Inflammatory macrophage (primary cell): ENCODE measurements at places on chromosomes 6 and 20.

DNA sequence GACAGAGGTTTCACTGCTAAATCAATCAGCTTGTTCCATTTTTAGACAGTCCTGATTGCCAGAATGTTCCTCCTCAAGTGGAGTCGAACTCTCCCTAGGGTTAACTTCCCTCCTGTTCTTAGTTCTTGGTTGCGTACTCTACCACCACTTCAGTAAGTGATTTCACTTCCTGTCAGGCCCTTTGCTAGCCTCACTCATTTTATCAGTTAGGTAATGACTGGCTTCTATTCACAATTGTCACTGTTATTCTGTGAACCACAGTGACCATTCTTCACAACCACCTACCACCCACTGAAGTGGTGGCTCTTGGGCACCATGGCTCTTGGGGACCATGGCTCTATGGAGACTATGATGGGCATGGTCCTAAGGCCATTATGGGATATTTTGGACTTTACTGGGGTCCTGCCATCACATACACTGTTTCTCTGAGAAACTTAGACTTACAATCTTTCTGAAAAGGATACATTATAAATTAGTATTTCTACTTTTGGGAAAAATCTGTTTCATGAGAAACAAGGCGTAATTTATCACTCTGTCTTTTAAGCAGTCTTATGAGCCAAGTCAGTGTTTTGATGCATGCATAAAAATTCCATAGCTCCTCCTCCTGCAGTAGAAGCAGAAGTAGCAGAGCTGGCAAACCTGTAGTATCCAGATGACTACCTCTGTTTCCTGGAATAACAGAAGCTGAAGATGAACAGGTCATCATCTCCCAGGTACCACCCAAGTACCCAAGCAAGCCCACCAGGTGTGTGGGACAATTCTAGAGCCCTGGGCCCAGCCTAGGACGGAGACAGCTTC lies 66.3 kb downstream of the ATXN1 start:
- peak; percentile 84 for DNase-seq

- DNase-seq, result no peak
Measured at GRCh38 chr6:50845499-50846143, 26.9 kb downstream of the TFAP2B start.

DNA sequence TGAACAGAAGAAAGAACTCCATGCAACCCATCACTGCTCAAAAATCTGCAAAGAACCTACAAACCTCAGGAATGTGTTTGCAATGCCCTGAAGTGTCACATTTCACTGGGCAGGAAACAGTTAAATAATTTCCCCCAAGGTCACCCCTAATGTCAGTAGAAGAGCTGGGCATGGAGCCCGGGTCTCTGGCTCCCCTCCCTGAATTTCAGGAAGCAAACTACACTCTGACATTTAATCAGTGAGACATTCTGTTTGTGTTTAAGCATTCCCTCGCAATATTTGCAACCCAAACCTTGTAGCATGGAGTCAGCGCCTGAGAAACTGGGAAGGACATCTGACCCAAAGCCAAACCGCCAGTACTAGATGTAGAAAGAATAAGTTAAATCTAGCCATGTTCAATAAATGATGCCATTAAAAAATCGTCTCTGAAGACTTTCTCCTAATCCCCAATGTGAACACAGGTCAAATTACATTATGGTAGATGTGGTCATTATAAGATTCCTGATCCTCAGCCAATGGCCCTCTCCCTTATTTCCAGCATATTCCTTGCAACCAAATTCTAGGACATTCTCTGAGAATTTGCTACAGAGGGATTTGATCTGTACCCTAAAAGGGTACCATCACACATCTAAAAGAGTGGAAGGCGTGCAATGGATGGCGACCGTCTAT lies 91.2 kb upstream of the ADTRP start:
- no peak for DNase-seq

- peak; percentile 93 for DNase-seq
Measured at GRCh38 chr6:147322299-147323162, 118.3 kb downstream of the STXBP5 start.

DNA sequence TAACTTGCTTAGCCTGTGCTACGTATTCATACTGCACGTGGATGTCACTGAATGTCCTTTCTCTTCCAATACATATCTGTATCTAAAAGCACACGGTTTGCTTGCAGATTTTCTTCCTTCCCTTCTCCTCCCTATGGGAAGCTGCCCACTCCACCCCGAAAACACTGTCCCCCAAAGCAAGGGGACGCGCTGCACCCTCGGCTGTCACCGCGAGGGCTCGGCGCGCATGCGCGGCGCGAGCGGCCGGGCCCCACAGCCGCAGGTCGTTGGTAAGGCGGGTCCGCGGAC lies 659 bp downstream of the TMX4 start:
- peak; percentile 69 for DNase-seq

DNA sequence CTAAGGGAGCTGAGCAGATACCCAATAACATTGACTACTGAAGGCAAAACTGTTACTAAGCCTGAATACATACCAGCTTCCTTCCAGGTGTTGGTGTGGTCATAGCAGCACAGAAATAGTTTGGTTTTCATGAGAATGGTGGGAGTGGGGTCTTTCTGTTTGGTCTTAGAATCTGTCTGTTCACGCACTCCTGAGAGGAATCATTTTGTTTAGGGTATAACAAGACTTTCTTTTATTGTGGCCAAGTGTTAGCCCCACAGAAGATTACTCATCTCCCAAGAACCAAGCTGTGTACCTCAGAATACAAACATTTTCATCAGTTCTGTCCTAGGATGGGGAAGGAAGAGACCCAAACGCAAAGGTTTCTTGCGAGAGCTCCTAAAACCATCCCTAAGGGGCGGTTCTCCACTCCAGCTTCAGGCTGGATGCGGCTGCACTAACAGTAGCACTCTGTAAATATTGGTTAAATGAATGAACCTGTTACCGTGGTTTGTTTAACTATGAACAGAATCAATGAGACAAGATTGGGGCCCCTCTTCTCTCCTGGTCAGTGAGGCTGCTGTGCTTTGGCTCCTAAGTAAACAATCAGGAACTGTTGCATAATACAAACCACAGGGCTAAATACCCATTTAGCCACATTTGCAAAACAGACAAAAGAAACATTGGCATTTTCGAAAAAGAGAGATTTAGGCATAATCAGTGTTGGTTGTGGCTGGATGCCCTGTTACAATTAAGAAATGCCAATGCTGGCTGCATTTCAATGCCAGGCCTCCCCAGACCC lies 44.9 kb downstream of the SNAP25 start:
- no peak for DNase-seq

DNA sequence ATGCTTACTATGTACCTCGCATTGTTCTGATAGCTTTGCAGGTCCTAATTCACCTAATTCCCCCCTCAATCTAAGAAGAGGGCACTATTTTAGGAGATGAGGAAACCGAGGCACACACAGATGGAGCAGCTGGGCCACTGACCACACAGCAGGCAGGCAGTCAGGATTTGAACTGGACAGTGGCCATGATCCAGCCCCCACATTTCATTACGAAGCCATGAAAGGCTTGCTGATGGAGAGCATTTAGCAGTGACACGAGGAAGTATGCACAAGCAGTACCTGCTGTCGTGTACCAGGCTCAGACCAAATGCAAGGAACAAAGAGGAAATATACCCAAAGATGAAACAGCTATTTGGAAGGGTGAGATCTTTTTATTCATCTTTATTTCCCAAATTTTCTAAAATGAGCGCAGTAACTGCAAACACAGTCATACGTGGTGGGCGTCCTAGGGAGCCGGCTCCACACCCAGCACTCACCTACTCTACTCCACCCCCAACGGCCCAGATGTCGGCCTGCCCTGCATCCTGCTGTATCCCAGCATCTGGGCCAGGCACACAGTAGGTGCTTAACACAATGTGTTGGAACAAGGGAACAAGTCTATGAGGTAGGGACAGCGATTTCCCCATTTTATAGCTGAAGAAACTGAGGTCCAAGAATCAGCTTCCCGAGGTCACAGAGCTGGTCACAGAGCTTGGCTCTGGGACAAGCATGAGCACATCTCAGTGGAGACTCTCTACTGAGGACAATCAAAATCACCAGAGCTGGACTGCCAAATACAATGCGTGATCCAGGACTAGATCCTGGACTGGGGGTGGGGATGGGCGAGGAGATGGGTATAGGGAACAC lies 15.0 kb downstream of the PREX1 start:
- DNase-seq, result no peak

DNA sequence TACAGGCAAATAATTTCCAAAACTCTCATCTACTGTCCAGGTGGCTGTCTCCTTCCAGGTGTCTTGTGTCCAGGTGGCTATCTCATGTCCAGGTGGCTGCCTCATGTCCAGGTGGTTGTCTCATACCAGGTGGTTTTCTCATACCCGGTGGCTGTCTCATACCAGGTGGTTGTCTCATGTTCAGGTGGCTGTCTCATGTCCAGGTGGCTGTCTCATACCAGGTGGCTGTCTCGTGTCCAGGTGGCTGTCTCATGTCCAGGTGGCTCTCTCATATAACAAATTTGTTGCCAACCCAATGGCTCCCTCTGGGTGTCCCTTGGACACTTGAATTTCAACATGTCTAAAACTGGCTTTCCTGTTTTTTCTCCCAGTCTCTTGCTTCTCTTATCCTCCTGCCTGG lies 14.3 kb upstream of the SLC22A3 start:
- DNase-seq, result no peak

DNA sequence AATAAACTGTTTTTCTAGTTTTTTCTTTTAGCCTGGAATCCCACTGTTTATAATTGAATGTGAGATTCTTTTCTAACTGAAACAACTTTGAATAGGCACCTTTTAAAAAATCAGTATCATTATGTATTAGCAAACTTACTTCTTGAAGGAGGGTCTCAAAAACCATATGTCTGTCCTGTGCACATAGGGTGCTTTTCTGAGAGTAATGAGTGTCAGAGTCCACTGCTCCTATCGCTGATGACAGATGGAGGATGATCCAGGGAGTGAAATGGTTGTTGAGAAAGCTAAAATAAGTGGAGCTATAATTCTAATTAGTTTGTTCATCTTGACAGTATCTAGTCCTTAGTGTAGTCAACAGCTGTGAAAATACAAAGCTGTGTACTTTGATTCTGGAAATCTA lies 35.8 kb downstream of the MEI4 start:
- DNase-seq, result no peak

DNA sequence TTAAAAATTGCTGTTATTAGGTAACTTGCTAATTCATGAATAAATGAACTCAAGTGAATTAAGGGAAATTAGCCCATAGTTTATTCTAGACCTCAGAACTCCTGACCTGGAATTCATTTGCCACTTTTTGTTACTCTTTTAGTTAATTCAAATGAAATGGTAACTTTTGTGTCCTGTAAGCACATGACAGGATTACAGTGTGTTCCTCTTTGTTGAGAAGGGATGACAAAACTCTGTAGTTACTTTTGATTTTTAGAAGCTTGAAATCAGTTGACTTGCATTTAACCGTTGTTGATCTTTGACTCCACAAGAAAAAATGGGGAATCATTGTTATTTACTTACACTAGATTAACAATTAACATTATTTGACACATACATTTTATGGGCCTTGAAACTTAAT lies 6.2 kb downstream of the SLC9A8 start:
- DNase-seq, result peak; percentile 84

GRCh38 chr20:4090756-4091489 lies 75.6 kb upstream of the RNF24 start:
- no peak for DNase-seq
